Stimulated activated CD8-positive, alpha-beta memory T cell treated with anti-CD3 and anti-CD28 coated beads, Interleukin-7, amount 100 ng/mL, for 24 hours (primary cell): ENCODE measurements at places on chromosomes 11 and 22.

GRCh38 chr22:42410708-42411107 is 21.5 kb downstream of the NFAM1 start:
- DNase-seq: no peak

DNA sequence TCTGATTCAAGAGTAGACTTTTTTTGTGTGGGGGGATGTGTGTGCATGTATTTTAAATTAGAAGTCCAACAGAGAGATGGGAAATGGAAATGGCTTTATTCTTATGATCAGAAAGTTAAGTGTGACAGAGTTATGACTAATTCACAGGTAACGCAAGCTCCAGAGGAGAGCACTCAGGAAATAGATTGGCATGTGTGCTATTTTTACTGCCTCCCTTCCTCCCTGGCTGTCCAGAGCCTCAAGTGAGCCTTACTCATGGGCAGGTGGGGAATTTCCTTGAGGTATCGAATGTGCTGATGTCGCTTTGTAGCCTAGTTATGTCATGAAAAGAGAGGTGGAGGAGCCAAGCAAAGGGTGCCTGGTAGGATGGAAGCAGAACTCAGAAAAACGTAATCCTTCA is 70.3 kb upstream of the BDNF start:
- DNase-seq: no peak

- DNase-seq: no peak
These were observed 8.5 kb downstream of the RAB6A start for GRCh38 chr11:73752216-73752867.

GRCh38 chr11:4677948-4678347 is 19.7 kb downstream of the OR51E2 start:
- no peak for DNase-seq

DNA sequence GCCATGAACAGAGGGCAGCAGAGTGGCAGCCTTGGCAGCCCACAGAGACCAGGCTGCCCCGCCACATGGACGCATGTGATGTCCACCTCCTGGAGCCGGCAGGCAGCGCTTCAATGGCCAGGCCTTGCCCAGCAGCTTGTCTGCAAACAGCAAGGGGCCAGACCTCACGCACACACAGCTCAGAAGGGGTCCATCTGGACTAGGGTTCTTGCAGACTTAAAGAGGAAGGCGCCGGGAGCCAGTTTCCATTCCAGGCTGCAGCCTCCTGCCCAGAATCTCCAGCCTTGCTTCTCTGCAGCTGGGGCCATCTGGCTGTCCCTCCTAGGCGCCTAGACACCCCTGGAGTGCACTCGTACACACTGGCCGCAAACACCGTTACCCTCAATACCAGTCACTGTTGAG is 91.9 kb upstream of the TMEM45B start:
- no peak for DNase-seq

GRCh38 chr11:43547430-43547831 is 133.1 kb upstream of the HSD17B12 start:
- DNase-seq: no peak

- no peak for DNase-seq
These were observed 180.8 kb downstream of the DBX1 start for GRCh38 chr11:19979519-19979845.

DNA sequence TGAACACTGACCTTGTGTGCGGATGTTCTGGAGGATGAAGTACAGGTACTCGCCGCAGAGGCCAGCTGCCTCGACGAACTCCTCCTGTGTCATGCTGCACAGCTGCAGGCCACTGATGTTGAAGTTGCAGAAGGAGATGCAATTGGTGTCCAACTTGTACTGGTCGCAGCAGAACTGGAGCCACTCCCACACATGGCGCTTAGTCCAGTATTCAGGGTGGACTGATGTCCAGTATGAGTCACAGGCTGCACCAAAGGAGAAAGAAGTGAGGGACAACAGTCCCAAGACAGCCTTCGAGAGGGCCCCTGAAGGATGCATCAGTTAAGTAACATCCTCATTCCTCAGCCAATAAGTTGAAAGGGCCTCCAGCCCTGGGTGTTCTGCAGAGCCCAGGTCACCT is 20.1 kb downstream of the ELF5 start:
- no peak for DNase-seq

DNA sequence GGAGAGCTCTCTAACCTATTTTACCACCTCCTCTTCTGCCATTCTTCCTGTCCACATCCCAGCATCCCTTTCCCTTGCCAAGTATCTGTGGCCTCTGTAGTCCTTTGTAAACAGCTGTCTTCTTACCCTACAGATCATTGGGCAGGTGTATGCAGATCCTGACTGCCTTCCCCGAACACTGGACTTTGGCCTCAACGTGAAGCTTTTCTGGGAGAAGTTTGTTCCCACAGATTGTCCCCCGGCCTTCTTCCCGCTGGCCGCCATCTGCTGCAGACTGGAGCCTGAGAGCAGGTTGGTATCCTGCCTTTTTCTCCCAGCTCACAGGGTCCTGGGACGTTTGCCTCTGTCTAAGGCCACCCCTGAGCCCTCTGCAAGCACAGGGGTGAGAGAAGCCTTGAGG is 17.3 kb downstream of the PIK3IP1 start:
- no peak for DNase-seq

GRCh38 chr11:32098142-32098903 is 7.4 kb downstream of the RCN1 start:
- no peak for DNase-seq

DNA sequence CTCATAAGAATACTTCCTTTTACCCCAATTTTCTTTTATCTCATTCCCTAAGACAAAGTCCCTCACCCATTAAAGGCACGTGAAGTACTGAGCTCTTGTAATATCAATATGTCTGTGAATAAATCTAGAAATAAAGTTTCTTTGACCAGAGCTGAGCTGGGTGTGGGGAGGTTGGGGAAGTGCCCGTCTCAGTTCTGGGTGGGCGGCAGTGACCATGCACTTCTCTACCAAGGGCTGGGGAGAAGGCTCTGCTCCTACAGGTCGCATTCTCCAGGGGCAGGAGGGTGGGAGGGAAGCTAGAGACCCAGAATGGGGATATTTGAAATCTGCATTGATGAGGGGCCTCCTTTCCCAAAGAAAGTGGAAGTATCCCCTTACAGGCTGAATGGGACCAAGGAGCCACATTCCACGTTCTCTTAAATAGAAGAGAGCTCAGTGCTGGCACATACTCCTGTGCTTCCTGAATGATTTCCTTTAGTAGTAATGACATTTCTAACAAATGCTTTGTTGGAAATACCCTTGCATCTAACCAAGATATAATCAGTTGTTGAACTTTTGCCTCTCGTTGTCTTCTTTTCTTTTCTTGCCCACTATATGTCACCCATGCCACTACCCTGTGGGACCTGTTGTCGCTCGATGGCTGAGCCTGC is 16.1 kb downstream of the RBX1 start:
- DNase-seq: no peak

DNA sequence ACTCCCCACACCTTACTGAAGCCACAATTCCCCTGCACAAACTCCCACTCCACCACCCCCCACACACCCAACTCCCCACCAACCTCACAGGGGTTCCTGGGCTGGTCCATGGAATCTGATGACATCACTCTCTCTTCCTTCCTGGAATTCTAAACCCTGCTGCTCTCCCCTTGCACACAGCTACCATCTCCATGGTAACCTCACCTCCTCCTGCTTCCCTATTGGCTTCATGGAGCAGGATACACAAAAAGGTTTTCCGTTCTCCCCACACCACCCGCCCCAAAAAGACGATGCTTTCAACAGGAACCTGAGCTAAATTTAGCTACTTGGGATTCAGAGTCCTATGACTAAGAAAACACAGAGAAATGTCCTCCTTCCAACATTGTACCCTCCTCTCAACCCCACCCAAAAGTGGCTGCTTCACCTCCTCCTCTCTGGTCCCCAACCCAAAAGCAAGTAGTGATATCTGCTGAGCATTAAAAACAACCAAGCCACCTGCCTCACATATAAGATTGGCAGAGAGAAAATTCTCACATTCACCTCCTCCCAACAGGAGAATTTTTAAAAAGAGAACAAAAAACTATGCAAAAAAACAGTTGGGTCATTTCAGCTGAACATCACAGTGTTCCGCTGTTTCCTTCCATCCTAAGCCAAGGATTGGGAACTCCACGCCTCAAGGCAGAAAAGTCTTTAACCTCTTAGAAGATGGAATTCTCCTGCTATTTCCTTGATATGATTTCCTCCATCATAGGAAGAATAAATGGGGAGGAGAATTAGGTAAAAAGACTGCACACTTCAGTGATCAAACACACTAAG is 66.9 kb downstream of the RBFOX2 start:
- DNase-seq: no peak

DNA sequence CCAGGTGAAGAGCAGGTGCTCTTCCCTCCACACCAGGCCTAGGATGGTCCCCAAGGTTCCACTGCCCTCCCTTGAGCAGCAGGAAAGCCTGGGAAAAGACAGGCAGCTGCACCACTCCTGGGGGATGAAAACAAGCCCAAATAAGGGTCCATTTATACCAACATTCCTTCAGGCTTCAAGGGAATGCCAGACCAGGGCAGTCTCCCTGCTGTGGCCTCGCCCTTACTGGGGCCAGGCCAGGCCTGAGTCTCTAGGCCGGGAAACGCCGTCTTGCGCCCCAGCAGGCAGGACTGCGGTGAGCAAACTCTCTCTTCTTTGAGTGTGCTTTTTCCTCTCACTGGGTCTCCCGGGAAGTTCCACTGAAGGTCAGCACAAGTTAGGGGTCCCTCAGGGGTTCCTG is 443.5 kb downstream of the SOX6 start:
- DNase-seq: no peak

GRCh38 chr11:35138058-35138457 is 913 bp upstream of the CD44 start:
- DNase-seq: no peak

- DNase-seq: no peak
These were observed 43.5 kb downstream of the PPFIA1 start for GRCh38 chr11:70313945-70314344.

DNA sequence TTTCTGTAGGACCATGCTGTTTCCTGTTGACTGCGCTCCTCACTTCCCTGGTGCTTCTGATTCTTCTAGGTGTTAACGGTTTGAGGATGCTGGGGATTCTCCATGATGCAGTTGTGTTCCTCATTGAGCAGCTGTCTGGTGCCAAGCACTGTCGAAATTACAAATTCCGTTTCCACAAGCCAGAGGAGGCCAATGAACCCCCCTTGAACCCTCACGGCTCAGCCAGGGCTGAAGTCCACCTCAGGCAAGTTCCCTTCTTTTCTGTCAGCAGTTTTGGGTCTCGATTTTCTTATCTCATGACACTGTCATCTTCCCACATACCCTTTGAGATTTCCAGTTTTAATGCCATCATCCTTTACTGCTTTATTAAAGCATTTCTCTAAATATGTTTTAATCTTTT is 7.7 kb upstream of the TTC36 start:
- no peak for DNase-seq

DNA sequence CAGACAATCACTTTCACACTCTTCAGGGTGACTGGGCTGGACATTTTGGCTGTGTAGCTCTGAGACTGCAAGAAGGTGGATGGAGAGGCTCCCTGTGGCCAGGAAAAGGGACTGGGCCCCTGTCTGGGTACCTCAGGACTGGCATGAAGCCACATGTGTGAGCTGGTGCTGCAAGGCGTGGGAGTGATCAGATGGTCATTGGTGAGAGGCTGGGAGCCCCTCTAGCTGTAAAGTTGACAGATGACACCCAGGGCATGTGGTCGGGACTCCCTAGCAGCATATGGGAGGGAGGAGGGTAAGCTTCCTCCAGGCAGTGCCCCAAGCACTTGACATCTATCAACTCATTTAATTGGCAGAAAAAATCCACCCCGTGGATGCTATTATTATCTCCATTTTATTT is 18.9 kb upstream of the CABP2 start:
- DNase-seq: no peak

DNA sequence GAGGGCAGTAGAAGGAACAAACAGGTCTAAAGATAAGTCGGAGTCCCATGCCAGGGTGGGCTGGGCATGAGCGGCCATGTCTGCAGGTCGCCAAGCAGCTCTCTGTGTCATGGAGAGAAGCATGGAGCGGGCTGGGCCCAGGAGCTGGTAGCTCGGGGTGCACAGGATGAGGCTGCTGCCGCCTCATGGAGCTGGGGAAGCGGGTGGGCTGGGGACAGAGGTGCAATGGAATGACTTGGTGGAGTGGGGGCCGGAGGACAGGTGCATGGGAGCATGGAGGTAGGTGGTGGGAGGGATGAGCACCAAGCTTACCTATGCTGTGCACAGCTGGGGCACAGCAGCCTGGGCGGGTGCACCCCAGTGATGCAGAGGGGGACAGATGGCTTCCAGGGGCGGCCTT is 3.6 kb downstream of the NRXN2 start:
- no peak for DNase-seq

GRCh38 chr22:46007003-46007847 is 30.3 kb upstream of the WNT7B start:
- DNase-seq: no peak

DNA sequence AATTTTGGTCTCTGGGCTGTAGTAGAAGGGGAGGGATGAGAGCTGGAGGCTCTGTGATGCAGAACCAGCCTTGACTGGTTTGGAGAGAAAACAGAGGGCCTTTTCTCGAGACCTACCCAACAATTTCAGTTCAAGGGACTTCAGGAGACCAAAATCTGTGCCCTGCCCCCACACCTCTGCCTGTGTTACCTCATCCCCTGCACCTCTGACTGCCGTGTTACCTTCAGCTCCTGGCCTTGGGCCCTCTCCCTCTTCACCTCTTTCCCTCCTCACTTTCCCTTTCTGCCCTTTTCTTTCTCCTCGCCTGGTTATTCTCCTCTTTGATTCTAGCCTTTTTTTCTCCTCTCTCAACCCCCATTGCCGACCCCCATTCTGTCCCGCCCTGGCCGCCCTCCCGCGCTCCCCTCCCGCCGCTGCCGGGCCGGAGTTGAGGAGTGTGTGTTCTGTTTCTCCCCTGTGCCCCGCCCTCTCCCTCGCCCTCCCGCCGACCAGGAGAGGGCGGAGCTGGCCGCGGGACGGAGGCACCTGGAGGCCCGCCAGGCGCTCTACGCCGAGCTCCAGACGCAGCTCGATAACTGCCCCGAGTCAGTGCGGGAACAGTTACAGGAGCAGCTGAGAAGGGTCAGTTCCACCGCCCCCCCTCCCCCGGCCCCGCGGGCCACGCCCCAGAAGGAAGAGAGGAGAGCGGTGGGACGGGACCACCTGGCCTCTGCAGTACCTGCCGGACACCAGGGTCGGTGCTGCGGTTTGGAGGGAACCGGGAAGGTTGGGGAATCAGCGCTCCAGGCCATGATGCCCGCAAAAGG is 27.2 kb downstream of the PHLDB1 start:
- no peak for DNase-seq

DNA sequence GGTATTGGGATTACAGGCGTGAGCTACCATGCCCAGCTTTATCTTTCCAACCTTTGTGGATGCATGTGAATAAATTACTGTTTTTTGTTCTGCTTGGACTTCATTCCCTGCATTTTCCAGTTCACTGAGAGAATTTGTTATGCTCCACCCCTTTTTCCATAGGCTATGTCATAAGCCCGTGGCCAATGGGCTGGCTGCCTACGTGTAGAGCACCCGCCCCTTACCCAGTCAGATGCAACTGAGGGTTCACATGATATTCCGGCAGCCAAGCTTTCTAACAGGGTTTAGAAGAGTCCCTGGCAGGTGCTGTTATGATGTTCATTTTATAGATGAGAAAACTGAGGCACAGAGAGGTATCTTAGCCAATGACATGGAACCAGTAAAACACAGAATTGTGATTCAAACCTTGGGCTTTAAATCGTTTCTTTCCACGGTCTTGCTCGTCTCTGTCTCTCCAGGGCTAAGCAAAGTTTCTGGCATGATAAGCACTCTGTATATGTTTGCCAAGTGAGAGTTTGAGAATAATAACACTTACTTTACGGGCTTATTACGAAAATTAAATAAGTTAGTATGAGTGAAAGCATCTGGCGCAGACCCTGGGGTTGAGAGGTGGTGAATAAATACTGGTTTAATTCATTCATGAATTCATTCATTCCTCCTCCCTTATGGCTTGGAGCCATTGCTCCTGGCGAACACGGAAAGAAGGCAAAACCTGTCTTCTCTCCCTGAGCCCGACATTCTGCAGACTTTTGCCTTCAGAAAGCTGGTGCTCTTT is 42.4 kb upstream of the RASD2 start:
- DNase-seq: no peak
